ENCODE measurements at places on chromosomes 7 and 10.

DNA sequence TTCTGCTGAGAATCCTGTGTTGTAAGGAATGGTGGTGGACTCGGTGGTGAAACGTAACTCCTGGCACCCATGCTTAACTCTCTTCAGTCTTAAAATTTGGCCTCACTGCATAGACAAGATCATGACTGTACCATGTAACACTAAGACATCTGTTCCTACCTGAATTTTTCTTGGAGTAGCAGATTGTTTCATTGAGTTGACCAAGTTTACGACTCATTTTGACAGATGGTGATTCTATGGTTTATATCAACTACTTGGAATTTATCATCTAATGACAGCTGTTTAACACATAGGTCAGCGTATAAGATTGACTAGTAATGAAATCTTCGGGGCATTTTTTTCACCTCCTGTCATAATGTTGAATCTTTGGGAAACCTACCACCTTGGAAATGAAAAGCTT, 184.2 kb downstream of the CELF2 start:
- DNase-seq = no peak

- no peak for DNase-seq
These were observed 646.2 kb upstream of the SEMA3D start for GRCh38 chr7:85833066-85833465.

GRCh38 chr10:98170249-98171117, 36.0 kb downstream of the R3HCC1L start:
- DNase-seq = no peak

DNA sequence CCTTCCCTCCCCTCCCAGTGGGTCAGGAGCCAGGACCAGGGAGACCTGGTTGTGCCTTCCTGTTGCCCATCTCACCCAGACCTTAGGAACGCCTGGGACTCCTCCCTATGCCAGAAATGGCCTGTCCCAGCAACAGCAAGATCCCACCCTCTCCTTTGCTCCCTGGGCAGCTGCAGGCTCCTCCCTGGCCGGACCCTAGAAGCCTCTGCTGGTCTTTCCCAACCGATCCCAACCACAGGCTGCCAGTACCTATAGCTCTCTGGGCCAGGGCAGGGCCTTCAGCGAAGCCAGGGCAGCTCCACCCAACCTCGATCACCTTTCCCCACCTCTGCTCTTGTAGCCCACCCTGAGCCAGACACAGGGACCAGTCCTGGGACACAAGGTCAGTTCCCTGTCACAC, 21.9 kb downstream of the LDB3 start:
- no peak for DNase-seq

GRCh38 chr7:44990109-44991023, 9.6 kb upstream of the CCM2 start:
- no peak for DNase-seq

DNA sequence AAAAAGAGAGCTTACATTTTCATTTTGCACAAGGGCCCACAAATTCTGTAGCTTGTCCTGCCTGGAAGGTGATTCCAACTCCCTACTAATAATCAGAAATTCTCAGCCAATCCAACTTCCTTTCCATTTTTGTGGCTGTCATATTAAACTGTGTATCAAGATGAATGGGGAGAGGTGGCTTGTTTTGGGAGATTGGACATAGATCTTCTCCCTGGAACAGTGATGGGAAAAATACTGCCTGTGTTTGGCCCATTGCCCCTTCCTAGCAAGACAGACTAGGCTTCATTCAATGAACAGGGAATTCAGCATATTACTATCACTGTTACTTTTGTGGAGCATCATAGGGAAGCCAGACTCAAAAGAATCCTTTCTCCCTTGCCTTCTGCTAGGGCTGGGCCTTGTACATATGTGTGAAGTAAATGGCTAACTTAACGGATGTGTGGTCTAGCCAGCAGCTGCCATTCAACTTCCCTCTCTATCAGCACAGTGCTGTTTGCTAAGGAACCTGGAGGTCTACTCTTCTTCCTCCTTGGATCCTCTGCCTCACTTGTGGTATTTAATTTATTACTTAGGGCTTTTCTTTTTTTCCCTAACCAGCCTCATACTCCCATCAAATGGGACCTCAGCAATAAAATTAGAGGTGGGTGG, 326.0 kb downstream of the BICC1 start:
- DNase-seq = no peak

DNA sequence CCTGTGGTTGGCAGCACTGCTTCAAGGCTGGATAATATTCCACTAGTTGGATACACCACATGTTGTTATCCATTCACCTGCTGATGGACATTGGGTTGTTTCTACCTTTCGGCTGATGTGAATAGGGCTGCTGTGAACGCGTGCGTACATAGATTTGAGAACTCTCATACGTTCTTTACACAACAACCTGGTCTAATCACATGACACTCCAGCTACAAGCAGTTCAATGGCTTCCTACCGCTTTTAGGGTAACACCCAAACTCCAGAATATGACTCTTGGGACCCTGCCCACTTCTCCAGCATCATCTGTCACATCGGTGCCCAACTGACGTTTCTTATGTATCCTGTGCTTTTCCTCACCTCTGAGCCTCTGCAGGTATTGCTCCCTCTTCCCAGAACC, 114.6 kb downstream of the ABLIM1 start:
- DNase-seq = no peak

GRCh38 chr7:801940-802381, 30.3 kb upstream of the SUN1 start:
- no peak for DNase-seq

DNA sequence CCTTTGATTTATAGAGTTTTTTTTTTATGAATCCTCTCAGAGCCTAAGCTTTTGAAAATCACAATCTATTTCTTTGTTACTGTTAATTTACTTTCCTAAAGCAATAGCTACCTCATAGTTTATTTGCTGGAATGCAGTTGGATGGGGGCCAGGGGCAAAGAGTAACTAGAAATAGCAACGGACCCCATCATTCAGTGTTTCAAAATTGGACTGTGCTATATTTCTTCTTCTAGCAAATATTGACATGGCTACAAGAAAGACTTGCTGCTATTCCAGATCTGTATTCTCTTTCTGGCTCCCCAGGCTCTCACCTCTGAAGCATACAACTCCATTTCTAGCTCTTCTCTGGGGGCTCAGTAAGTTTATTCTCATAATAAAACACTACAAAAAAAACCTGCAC, 661.6 kb upstream of the NRG3 start:
- DNase-seq = no peak

DNA sequence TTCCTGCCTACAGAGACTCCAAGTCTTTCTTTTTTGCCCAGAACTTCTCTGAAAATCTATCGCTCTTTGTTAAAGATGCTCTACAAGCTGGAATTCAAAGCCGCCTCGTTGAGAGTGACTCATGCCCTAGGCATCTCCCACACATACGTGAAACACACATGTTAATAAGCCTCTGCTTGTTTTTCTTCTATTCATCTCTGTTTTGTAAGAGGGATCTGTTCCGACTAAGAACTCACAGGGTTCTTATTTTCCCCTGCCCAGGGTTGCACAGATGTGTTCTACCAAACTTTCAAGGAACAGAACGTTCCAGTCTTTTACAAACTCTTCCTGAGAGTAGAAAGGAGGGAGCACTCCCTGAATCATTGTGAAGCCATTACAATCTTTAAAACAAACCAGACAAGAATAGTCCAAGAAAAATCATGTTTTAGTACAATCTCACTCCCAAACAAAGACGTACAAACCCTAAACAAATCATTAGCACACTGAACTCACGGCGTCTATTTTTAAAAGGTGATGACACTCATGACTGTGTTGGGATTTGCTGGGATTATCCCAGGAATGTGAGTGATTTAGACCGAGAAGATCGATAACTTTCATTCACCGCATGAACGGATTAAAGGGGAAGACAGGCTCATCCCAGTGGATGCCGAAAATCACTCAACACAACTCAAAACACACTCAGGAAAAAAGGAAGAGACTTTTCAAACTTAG, 55.3 kb upstream of the INPP5A start:
- DNase-seq = no peak

GRCh38 chr10:6208799-6209235, 6.1 kb downstream of the PFKFB3 start:
- no peak for DNase-seq

GRCh38 chr10:110017907-110018306, 10.1 kb downstream of the ADD3 start:
- DNase-seq = no peak

- no peak for DNase-seq
These were observed 1359.3 kb downstream of the REEP3 start for GRCh38 chr10:64880546-64880945.

DNA sequence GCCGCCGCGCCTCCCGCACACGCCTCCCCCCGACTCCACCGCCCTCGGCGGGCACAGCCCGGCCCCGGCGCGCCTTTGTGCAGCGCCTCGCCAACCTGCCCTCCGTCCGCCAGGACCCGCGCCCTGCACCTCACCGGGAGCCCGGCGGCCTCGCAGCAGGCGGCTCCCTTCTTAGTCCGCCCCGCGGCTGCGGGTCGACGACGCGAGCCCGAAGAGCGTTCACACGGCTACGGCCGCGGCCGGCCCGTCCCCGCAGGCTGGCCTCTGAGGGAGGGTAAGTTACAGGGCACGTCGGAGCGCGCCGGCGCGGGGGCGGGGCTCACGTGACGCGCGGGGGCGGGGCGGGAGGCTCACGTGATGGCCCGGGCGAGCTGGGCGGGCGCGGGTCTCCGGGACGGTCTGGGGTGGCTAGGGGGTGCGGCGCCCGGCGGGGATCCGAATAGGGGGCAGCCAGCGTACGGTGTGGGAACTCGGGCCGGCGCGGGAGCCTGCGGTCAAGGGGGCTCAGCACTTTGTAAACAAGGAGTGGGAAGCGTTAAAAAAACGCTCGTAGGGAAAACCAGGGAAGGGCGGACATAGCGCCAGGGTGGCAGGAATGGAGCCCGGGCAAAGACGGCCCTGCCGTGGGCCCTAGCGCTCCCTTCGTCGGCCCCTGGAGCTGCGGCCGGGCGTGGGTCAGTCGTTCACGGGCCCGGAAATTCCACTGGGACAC, at the start of gene ARHGAP12:
Gene ARHGAP12, minus strand, starts transcription at position 283 of the 712 bp plus-strand sequence. CDS start 19,976 bp downstream, outside the sequence.
- DNase-seq = peak; percentile 85

DNA sequence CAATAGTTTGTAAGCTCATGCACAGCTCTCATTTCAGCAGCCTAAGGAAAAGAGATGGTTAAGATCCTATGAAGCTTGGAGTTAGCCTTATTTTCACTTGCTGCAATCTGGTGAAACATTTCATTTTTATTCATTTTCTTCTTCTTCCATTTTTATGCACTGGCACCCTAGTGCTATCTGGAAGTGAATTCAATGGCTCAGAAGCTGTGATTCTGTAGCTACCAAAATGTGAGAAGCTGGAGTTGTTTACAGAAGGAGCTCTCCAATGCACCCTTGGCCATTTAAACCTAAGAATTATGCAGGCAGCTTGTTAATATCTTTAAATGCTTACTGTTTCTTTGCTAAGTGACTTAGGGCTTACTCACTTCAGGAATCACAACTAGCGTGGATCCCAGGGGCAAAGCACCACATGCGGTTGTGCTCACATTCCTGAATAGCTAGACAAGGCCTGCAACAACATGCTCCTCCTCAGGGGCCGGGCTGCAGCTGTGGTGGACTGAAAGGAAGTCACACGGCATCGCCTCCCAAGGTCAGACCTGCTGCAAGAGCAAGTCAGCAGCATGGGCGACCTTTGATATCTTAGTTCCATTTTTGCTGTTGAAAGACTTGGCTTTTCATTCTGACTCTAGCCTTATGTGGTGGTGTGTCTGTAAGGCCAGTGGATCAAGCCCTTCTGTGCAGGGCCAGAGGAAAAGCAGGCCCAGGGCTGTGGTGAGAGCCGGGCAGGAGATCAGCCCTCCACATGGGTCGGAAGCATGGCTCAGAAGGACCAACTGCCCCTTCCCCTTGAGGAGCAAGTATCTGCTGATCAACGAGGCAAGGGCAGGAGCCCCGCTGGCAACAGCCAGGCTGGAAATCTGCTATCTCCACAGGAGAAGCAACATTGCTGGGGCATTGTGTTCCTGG, 91.9 kb upstream of the MBL2 start:
- DNase-seq = no peak

- no peak for DNase-seq
These were observed 16.5 kb upstream of the TRIM8 start for GRCh38 chr10:102627736-102628293.

DNA sequence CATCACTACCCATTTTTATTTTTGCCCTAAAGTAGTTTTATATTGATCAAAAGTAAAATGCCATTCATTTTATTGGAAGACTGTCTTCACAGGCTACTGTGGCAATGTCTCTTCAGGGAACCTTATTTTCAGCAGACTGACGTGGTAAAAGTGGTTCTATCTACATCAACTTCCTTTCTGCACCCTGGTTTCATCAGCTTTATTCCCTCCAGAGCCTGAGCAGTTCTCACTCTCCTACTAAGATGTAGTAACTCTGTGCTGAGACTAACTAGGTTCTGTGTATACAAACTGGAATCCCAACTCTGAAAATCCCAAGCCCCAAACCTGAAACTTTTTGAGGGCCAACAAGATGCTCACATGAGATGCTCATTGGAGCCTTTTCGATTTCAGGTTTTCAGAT, 155.3 kb downstream of the SFMBT2 start:
- no peak for DNase-seq

GRCh38 chr7:13307040-13307439, 619.6 kb downstream of the ARL4A start:
- no peak for DNase-seq

GRCh38 chr7:124085179-124085578, 52.3 kb upstream of the TMEM229A start:
- DNase-seq = no peak

DNA sequence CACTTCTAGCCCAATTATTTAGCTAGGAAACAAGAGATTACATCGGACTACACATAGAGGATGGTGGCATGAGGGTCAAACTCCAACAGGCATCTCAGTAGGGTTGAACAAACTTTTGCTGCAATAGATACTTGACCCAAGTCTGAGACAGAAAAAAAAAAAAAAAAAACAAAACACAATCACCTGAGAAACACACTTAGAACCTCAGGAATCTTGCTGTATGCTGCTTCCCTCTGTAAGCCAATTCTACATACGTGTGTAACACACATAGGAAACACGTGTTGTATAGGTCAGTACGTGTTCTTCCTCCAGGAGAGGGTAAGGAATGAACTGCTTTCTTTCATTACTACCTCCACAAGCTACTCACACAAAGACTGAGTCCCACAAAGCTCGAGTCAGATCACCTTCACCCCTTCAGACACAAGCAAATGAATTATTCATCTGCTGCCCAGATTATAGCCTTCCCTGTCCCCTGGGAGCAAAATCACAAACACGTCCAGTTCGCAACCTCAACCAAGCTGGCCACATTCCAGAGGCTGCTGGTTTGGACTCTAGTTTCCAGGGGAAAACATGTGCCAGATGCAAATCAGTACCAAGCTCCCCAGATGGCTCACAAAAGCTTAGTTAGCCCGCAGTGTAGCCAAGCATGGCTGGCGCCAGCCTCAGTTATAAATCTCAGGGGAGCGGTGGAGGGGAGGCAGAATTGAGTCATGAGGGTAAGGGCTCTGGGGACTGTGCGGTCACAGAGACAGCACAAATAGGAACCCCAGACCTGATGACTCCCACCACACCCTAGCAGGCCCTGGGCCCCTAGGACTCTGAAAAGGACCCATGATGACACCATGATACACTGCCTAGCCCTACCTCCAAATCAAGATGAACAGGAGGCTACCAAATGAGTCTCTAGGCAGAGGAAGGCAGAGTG, 15.1 kb downstream of the PSAP start:
- DNase-seq = no peak

Data from activated naive CD4-positive, alpha-beta T cell treated with anti-CD3 and anti-CD28 coated beads, Interleukin-2, amount 50 U/mL, for 16 hours (primary cell).